Kidney (tissue), 22 donors: ENCODE measurements at places on chromosomes 5 and 9. TPM values are rescaled to one million over a fixed set of nuclear protein-coding genes. Genes with fewer than 3 reads are reported as not detected.

- no peaks in the 10 kb centered on the region for H3K4me1 ChIP-seq
- H3K27me3 ChIP-seq = no peaks in the 10 kb centered on the region
- H3K4me3 ChIP-seq = no peak overlapping the region
- peak; percentile 20 for DNase-seq
- H3K27ac ChIP-seq = no peak overlapping the region
- no peaks in the 10 kb centered on the region for H3K36me3 ChIP-seq
Measured at GRCh38 chr9:134959126-134959970, 41.6 kb upstream of the FCN1 start.

GRCh38 chr9:106920701-106921283, 57.8 kb downstream of the ZNF462 start:
- no peaks in the 10 kb centered on the region for H3K27me3 ChIP-seq
- DNase-seq = no peak
- peaks cover 4% of the 10 kb centered on the region for H3K4me1 ChIP-seq
- H3K36me3 ChIP-seq = peaks cover 6% of the 10 kb centered on the region
- H3K27ac ChIP-seq = peak overlapping the region; percentile 86

GRCh38 chr9:7848498-7848897, 48.9 kb upstream of the DMAC1 start:
- DNase-seq = no peak
- no peak overlapping the region for H3K4me3 ChIP-seq
- H3K36me3 ChIP-seq = no peaks in the 10 kb centered on the region
- H3K4me1 ChIP-seq = no peaks in the 10 kb centered on the region

DNA sequence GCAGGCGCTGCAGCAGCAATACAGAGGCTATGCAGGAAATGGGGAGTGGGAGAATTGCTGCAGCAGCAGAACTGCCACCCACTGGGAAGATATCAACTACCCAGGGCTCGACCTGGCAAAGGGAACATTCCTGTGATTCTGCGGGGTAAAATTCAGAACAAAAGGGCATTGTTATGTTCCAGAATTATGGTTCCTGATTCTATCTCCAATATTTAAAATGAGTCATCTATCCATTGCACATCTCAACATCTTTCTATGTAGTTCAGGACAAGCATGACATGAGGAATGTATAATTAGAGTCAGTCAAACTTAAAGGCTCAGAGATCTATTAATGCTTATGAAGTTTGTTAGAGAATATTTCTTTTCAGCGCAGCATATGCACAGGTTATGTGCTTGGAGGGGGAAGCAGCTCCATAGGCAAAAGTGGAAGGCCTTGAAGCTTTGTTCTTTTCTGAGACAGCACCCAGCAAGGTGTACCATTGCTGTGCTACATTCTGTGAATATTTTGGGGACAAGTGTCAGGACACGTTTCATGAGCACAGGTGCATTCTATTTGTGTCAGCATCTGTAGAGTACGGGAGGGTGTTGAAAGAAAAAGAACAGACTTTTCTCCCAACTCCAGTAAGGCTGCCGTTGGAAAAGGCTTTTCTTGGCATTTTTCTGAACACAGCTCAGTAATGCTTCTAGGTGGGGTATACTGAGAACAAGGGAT, 395.6 kb upstream of the MPDZ start:
- H3K36me3 ChIP-seq = no peaks in the 10 kb centered on the region
- no peak overlapping the region for H3K27ac ChIP-seq
- DNase-seq = no peak
- no peaks in the 10 kb centered on the region for H3K4me1 ChIP-seq

GRCh38 chr9:27645161-27645840, 72.0 kb upstream of the C9orf72 start:
- H3K4me3 ChIP-seq = no peak overlapping the region
- DNase-seq = no peak
- H3K4me1 ChIP-seq = no peaks in the 10 kb centered on the region
- H3K36me3 ChIP-seq = no peaks in the 10 kb centered on the region
- no peak overlapping the region for H3K27ac ChIP-seq
- no peaks in the 10 kb centered on the region for H3K27me3 ChIP-seq

GRCh38 chr9:131517761-131518190, 13.3 kb downstream of the UCK1 start:
- DNase-seq = no peak
- peaks cover 42% of the 10 kb centered on the region for H3K36me3 ChIP-seq
- no peaks in the 10 kb centered on the region for H3K4me1 ChIP-seq
- H3K4me3 ChIP-seq = no peak overlapping the region
- H3K27me3 ChIP-seq = no peaks in the 10 kb centered on the region

GRCh38 chr5:175317872-175318271, 126.1 kb downstream of the DRD1 start:
- H3K36me3 ChIP-seq = no peaks in the 10 kb centered on the region
- no peaks in the 10 kb centered on the region for H3K27me3 ChIP-seq
- no peak overlapping the region for H3K4me3 ChIP-seq
- DNase-seq = no peak
- no peak overlapping the region for H3K27ac ChIP-seq
- H3K4me1 ChIP-seq = no peaks in the 10 kb centered on the region

DNA sequence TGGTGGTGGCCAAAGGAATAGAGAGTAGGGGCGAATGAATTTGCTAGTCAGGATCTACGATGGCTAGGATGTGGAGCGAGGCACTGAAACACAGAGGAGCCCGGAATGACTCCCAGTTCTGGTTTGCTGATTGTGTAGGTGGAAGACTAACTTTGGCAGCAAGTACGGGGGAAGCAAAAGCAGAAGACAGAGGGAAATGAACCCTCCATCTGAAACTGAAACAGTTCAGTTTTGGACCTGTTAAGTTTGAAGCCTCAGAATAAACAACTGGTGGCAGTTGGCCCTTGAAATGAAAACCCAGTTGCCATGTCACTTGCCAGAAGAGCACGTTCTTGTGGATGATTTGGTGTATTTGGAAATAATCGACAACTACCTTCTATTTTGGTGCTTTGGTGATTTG, 15.4 kb upstream of the SMIM15 start:
- H3K36me3 ChIP-seq = no peaks in the 10 kb centered on the region
- no peak for DNase-seq
- no peaks in the 10 kb centered on the region for H3K4me1 ChIP-seq
- H3K27me3 ChIP-seq = no peaks in the 10 kb centered on the region

GRCh38 chr9:32709871-32710270, 73.5 kb upstream of the TMEM215 start:
- no peaks in the 10 kb centered on the region for H3K36me3 ChIP-seq
- H3K27me3 ChIP-seq = no peaks in the 10 kb centered on the region
- H3K27ac ChIP-seq = no peak overlapping the region
- H3K4me1 ChIP-seq = no peaks in the 10 kb centered on the region
- H3K4me3 ChIP-seq = no peak overlapping the region

DNA sequence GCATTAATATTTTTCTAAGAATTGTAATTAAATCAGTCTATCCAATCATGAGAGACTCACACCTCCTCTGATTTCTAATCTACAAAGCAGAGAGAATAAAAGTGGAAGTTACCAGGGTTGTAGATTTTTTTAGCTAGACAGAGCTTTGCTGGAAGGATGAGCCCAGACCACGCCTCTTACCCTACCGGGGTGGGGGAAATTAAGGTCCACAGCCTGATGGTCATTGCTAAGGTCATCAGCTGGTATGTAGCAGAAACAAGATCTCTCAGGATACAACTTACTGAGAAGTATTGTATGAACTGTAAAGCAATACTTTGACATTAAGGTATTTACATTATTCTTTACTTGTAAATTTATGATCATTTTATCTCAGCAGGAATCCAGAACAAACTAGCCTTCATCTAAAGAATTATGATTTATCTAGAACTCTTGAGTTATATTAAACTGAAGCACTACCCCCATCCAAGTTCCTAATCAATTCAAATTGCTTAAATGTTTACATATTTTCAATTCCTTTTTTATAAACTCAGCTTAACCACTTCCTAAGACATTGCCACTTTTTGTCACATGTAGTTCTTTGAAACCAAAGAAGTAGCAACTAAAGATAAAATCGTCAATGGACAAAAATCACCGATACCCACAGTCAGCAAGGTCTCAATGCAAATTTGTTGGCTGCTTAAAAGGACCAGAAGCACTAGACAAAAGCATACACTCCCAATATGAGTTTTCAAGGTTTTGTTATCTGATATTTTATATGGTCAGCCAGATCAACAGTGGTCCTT, 225.8 kb upstream of the DAPK1 start:
- H3K36me3 ChIP-seq = no peaks in the 10 kb centered on the region
- no peaks in the 10 kb centered on the region for H3K27me3 ChIP-seq
- DNase-seq = no peak
- no peaks in the 10 kb centered on the region for H3K4me1 ChIP-seq

- no peaks in the 10 kb centered on the region for H3K27me3 ChIP-seq
- H3K4me1 ChIP-seq = no peaks in the 10 kb centered on the region
- no peak for DNase-seq
- no peak overlapping the region for H3K27ac ChIP-seq
- no peaks in the 10 kb centered on the region for H3K36me3 ChIP-seq
Measured at GRCh38 chr5:138095100-138095907, 11.5 kb downstream of the WNT8A start.

The ZSWIM6 gene
- total RNA-seq = 20.3 TPM

The ABCA2 gene
- 72.1 TPM for total RNA-seq

The SLC6A3 gene
- 0.54 TPM for total RNA-seq

The PITX1 gene
- total RNA-seq = not detected

The SHOC1 gene
- total RNA-seq = 0.16 TPM

The SHISAL2B gene
- not detected for total RNA-seq

The SLC22A4 gene
- 2.4 TPM for total RNA-seq

The TSC1 gene
- total RNA-seq = 45.4 TPM
